PC-3 (cell line): ENCODE measurements at places on chromosomes 1 and 21. TPM values are rescaled to one million over a fixed set of nuclear protein-coding genes. Genes with fewer than 3 reads are reported as not detected.

DNA sequence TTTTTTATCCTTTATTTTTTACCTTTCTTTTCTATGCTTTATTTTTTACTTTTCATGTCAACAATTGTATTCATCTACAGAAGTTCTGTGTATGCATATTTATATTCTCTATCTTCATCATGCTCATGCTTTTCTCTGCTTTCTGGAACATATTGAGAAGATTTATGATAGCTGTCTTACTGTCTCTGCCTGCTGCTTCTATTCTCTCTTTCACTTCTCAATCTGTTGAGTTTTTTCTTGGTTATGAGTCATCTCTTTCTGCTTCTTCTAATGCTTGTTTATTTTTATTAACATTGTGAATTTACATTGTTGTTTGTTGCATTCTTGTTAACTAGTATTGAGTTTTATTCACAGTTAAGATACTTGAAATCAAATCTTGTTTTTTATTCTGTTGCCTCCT is 22.6 kb downstream of the F5 start:
- DNase-seq = no peak

DNA sequence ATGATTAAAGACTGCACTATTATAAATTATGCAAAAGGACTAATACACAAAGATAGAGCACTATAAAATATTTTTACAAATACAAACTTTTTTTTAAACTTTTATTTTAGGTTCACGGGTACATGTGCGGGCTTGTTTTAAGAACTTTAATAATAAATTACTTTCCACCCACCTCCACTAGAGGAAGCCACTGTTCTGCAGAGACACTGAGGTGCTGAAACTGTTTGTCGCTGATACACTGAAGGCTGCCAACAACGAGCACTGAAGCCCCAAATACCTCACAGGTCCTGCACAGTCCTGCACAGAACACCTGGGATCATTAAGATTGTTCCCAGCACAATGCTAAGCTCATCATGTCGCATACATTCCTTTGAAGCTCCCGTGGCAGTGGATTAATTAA is 19.9 kb downstream of the COA6 start:
- DNase-seq = no peak

GRCh38 chr1:203778789-203779188 is 13.8 kb downstream of the LAX1 start:
- DNase-seq = no peak

DNA sequence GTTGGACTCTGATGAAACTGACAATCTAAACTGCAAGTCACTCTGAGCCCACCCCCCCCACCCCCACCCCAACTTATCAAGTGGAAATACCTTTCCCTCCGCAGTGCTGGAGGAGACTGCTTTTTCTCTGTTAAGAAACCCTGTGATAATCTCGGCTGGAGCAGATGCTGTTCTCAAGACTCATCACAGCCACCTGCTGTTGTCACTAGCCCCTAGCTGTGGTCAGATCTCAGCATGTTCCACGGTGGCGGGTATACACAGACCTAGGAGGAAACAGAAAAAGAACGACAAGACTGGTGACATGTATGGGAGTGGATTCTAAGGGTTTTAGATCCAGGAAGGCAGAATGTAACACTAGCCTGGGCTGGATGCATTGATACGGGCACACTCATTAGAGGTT is 2.3 kb downstream of the ACTL8 start:
- DNase-seq = no peak

DNA sequence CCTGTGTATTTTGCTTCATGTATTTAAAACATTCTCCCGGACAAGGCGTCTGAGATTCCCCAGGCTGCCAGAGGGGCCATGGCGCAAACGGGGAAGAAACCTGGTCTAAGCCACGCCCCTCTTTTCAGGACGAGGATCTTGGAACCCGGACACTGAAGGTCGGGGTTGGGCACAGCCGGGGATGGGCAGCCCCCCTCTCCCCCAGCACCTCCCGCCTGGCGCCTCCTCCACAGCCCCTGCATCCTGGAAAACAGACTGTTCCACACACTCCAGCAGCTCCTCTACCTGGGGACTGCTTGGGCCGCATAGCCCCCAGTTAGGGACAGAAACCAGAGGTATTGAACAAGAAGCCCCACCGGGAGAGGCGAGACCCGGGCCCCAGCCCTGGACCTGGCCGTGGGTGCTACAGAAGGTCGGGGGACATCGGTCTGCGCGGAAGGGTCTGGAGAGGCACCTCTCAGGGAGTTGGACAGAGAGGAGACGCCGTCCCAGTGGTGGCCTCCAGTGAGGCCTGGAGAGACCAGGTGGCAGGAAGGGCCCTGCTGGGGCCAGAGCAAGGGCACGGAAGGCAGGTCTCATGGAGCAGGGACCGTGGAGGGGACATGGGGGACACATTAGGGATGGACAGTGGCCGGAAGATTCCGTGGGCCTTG is 5.4 kb downstream of the TP73 start:
- no peak for DNase-seq

- DNase-seq = peak; percentile 51
Measured at GRCh38 chr1:2556277-2556677, at the start of gene TNFRSF14. Gene TNFRSF14 (plus strand): TSS chr1:2556371. CDS start chr1:2556665, 294 bp downstream.

DNA sequence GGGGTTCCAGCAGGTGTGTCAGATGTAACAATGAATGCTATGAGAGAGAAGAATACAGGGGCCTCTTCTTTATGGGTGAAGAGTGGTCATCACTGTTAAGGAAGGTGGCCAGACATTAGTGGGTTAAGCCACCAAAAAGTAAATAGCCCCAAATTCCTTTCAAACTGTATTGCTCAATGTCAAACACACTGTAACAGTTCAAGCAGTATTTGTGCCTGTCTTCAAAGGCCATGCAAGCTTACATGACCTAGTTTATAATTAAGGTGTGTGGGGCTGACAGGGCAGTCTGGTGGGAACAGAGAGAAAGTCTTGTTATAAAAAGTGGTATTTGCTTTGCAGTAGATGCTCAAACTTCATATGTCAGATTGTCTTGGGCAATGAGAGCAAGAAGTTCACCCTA is 18.5 kb downstream of the CHIT1 start:
- no peak for DNase-seq

- DNase-seq = no peak
Measured at GRCh38 chr1:228190778-228191177, 17.1 kb upstream of the OBSCN start.

DNA sequence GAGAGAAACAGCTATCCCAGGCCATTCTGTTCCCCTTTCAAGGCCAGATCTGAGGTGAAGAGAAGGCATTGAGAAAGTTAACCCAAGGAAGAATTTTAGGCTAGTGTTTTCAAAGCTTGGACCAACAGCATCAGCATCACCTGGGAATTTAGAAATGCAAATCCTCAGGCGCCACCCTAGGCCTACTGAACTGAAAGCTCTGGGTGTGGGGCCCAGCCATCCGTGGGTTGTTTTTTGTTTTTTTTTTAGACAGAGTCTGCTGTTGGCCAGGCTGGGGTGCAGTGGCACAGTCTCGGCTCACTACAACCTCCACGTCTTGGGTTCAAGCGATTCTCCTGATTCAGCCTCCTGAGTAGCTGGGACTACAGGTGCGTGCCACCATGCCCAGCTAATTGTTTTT is 98.6 kb downstream of the RNF220 start:
- DNase-seq = no peak

- no peak for DNase-seq
Measured at GRCh38 chr1:211035821-211036380, 98.0 kb downstream of the KCNH1 start.

DNA sequence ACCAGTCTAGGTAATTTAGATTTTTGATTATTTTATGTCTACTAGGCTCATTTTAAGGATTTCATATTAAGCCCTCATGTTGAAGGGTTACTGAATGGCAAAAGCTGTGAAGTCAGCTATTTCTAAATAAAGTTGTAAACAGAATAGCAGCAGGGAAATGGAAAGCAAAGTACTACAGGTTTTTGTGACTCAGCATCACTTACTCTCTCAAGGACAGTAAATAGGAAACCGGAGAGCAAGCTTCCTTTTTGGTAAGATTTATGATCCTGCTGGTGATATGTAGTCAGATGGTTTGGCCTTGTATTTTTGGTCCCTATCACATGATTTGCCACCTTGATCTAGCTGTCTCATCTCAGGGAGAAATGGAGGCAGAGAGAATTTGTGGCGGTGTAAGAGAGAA is 226.0 kb downstream of the RPS6KC1 start:
- peak; percentile 16 for DNase-seq

DNA sequence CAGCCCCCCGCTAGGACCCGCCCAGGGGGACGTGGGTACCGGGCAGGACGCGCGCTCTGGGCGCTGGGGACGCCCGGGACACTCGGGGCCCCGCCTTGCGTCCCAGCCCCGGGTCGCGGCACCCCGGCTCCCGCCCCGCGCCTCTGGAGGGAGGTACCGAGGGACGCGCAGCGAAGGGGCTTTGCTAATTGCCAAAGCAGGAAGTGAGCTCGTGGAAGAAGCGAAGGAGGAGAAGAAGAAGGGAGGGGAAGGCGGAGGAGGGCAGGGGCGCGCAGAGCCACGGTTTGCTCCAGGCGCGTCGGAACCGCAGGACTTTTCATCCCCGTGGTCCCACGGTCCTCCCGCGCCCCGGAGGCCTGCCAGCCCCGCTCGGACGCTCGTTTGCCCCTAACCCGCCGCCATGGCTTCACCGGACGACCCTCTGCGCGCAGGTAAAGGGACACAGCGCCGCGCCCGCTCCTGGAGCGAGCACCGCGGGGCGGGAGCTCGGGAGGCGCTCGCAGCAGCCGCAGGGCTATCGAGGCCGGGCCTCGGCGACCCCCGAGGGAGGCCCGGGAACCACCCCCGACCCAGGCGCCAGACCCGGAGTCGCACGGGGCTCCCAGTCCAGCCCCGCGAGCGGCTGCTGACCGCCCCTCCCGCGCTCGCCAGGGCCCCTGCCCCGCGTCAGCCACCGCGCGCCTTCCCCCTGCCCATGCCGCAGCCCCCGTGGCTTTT is 1.3 kb downstream of the EDARADD start:
- DNase-seq = peak; percentile 5

- DNase-seq = no peak
Measured at GRCh38 chr1:233057836-233058235, 107.4 kb downstream of the NTPCR start.

- no peak for DNase-seq
Measured at GRCh38 chr1:64396817-64397216, 73.1 kb upstream of the CACHD1 start.

GRCh38 chr21:31911138-31911907 is 38.5 kb downstream of the HUNK start:
- peak; percentile 61 for DNase-seq

GRCh38 chr1:90837420-90837819 is 120.3 kb upstream of the BARHL2 start:
- no peak for DNase-seq

GRCh38 chr1:113872219-113872935 is 865 bp upstream of the PTPN22 start:
- no peak for DNase-seq

- DNase-seq = peak; percentile 84
Measured at GRCh38 chr1:15218287-15219279, 28.4 kb upstream of the FHAD1 start.

DNA sequence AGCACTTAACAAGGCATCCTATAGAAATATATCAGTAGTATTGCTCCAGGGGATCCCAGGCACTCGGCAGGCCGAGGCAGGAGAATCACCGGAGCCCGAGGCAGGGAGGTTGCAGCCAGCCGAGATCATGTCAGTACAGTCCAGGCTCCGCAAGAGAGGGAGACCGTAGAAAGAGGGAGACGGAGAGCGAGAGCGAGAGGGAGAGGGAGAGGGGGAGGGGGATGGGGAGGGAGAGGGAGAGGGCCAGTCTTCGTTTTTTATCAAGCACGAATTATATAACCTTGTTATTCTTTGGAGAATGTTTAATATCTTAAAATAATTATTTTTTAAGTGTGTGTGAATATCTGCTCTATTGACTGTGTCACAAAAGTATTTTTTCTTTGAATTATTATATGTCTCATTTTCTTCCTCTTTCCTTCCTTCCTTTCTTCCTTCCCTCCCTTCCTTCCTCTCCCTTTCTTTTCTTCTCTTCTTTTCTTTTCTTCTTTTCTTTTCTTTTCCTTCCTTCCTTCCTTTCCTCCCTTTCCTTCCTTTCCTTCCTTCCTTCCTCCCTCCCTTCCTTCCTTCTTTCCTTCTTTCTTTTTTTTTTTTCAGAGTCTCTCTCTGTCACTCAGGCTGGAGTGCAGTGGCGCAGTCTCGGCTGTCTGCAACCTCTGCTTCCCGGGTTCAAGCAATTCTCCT is 233.7 kb downstream of the SRGAP2C start:
- no peak for DNase-seq

DNA sequence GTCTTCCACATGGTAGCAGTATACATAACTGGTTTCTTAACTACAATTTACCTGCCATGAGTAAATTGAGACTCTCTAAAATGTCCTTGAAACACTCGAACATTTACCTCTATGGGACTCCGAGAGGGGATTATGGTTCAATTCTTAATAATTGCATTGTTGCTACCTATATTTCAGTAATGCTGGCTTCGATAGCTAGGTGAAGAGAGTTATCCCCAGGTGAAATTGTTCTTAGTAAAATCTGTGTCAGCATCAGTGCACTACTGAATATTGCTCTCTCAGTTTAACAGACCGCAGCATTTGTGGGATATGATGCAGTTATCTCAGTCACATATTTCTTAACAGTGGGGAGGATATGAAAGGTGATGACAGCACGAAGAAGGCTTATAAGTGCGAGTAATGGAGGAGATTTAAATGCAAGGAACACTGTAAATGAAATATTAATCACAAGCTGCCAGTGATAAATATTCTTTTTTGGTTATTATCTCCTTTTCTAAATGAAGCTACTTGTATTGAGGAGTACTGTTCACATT is 801.9 kb downstream of the BRINP3 start:
- no peak for DNase-seq

GRCh38 chr1:66546047-66546810 is 12.3 kb downstream of the SGIP1 start:
- DNase-seq = no peak

DNA sequence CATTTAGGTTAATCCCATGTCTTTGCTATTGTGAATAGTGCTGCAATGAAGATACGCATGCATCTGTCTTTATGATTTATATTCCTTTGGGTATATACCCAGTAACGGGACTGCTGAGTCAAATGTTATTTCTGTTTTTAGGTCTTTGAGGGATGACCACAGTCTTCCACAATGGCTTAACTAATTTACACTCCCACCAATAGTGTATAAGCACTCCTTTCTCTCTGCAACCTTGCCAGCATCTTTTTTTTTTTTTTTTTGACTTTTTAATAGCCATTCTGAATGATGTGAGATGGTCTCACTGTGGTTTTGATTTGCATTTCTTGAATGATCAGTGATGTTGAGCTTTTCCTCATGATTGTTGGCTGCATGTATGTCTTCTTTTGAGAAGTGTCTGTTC is 33.5 kb downstream of the ASH1L start:
- DNase-seq = no peak

- peak; percentile 96 for DNase-seq
Measured at GRCh38 chr21:36783612-36784374, 84.9 kb downstream of the SIM2 start.

- DNase-seq = peak; percentile 77
Measured at GRCh38 chr1:223670458-223671159, 5.1 kb upstream of the CAPN8 start.

The MAD2L2 gene
- total RNA-seq = 127 and 139 TPM in 2 replicates

The CLDN19 gene
- 0.17 TPM in 1 of 2 replicates, not detected in the other for total RNA-seq

The CELA2A gene
- not detected in 2 replicates for total RNA-seq

The GJA9 gene
- total RNA-seq = 0.35 TPM in 1 of 2 replicates, not detected in the other

The BATF3 gene
- 4.3 and 5.5 TPM in 2 replicates for total RNA-seq

The S100A7 gene
- total RNA-seq = not detected in 2 replicates

The FLG2 gene
- total RNA-seq = not detected in 2 replicates

The SEC16B gene
- total RNA-seq = 0.07 and 0.40 TPM in 2 replicates

The PIGV gene
- 6.0 and 8.8 TPM in 2 replicates for total RNA-seq
